Left ventricle myocardium superior (tissue), 1 donor: ENCODE measurements at places on chromosomes 1 and 21. TPM values are rescaled to one million over a fixed set of nuclear protein-coding genes. Genes with fewer than 3 reads are reported as not detected.

Gene RRP1B
- total RNA-seq = 9.9 TPM

Gene RIPPLY3
- not detected for total RNA-seq

Gene FCRL6
- total RNA-seq = 0.82 TPM

Gene SERPINC1
- total RNA-seq = 0.25 TPM

Gene S100A2
- 1.9 TPM for total RNA-seq

Gene AVPR1B
- not detected for total RNA-seq

Gene PLEKHA6
- total RNA-seq = 21.6 TPM

Gene F13B
- not detected for total RNA-seq

DNA sequence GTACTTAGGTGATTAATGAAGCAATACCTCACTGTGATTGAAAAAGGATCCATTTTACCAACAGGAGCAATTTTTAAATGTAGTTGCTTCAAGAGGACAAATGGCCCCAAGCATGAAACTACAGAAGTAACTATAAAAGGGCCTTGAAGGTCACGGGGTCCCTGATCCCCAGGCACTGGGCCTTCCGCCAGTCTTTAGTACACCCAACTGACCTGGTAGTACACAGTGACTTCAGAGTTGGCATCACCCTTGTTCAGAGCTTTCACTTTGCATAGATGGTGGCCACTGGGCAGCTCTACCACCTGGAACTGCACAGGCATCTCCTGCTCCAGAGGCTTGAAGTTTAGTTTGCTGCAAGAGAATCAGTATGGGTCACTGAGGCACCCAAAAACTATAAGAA, 84.3 kb downstream of the NRDC start:
- no peak for DNase-seq

DNA sequence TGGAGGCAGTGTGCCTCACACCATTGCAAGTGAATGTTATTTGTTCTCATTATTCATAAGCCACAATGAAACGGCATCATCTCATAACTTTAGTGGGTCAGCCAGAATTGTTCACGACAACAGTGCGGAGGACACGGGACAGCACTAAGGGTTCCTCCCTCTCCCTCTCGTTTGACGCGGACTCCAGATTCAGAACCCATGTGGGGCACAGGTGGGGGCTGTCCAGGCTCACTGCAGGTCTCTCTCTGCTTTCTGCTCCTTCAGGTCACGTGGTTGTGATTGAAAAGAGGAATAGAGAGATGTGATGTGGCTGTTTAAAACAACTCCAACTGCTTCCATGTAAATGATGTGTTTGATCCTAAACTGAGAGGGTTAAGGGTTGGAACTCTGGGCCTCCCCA, 13.5 kb downstream of the RUNX1 start:
- DNase-seq = no peak

GRCh38 chr1:11602424-11602823, 51.8 kb downstream of the FBXO2 start:
- DNase-seq = no peak

GRCh38 chr1:177953549-177953948, 16.3 kb downstream of the SEC16B start:
- DNase-seq = no peak

GRCh38 chr1:88768816-88769215, 84.7 kb downstream of the PKN2 start:
- DNase-seq = no peak

DNA sequence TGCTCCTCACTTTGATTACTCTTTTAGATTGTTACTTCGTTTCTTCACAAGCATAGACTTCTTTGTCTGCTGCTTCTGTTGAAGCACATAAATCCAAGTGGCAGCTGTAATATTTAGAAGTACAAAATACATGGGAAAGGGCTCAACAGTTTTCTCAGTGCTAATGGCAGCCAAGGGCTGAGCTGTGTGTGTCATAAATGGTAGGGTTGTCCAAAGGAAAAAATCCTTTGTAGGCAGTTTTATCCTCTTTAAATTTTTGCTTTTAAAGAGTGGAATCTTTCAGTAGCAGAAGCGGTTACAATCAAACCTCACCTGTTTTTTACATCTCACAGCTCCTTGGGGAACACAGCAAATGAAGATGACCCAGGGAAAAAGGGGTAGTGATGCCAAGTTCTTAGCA, 650.8 kb downstream of the PLPP3 start:
- DNase-seq = no peak

GRCh38 chr1:187721216-187721615, 892.5 kb downstream of the PLA2G4A start:
- DNase-seq = no peak

DNA sequence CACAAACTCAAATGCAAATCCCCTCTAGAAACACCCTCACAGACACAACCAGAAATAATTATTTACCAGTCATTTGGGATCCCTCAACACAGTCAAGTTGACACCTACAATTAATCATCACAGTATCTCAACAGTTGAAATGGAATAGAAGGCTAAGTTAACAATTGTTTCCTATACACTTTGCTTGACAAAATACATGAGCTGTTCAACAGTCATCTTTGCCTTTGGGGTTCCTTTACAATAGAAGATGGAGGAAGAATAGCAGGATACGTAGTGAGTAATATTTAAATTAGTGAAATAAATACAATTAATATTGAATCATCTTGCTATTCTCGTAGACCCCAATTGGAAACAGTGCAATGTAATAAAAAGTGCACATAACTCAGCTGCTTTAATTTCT, 487.3 kb upstream of the ADAMTS5 start:
- no peak for DNase-seq

DNA sequence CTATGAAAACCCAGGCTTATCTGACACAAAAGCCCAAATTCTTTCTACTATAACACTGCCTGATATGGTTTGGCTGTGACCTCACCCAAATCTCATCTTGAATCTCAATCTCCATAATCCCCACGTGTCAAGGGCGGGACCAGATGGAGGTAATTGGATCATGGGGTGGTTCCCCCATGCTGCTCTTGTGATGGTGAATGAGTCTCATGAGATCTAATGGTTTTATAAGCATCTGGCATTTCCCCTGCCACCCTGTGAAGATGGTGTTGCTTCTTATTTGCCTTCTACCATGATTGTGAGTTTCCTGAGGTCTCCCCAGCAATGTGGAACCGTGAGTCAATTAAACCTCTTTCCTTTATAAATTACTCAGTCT, 123.3 kb upstream of the USP24 start:
- DNase-seq = no peak

- no peak for DNase-seq
Measured at GRCh38 chr1:25467193-25467592, 36.5 kb downstream of the MACO1 start.

DNA sequence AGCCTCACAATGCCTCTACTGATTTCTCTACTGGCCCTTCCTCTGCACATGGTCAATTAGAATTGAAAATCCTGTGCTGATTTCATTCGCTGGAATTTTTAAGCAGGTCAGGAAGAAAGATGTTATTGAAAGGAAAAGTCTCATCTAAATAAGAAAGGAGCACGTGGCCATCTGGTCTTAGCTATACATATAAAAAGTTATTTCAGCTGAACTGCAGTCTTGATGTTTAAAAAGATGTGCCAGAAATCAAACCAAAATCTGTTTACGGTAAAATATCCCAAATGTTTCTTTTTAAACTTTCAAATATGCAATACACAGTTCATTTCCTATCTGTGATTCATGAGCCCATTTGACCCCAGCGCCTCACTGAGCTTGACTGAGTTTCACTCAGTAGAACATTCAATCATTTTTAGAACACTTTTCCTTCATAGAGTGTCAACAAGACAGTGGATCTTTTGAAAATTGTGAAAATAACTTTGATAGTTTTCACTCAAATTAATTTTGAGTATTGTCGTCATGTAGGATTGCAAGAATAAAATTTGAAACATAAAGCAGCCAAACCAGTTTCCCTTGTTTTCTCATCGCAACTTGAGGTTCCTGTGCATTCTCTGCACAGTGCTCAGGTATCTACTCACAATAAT, 293.6 kb downstream of the PTPRC start:
- DNase-seq = no peak

DNA sequence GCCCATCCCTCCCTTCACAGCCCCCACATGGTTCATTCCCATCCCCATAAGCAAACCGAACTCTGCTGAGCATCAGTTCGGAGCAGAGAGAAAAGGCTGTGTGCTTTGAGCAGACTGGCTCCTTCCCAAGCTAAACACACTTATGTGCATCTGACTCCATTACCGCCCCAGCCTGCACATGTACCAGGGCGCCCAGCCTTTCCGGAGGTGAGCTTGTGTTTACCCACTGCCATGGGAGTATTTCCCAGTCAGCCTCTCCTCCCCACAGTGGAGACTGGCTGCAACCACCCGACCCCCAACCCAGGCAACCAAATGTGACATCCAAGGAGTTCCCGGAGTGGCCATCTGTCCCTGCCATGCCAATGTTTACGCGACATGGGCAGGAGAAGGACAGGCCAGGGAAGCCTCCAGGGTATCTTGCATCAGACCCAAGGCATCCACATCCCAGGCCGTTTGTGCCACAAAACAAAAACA, 9.4 kb downstream of the TIAM1 start:
- DNase-seq = no peak

DNA sequence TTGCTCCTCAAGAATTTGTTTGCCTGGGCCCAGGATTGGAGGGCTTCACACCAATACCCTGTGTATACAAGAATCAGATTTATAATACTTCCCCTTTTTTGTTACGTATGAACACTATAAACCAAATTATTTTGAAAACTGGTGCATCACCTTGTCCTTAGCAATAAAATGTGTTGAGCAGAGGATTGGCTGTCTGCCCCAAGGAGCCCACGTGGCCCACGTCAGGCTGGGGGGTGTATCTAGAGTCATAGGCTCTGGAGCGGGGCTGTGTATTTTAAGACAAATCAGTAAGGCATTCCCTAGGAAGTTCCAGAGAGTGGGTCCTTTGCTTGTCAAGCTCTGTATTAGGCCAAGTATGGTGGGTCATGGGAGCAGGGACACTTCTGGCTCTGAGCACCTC, 2.0 kb upstream of the ST3GAL3 start:
- DNase-seq = no peak

- no peak for DNase-seq
Measured at GRCh38 chr1:175665616-175666015, 77.8 kb downstream of the TNR start.

DNA sequence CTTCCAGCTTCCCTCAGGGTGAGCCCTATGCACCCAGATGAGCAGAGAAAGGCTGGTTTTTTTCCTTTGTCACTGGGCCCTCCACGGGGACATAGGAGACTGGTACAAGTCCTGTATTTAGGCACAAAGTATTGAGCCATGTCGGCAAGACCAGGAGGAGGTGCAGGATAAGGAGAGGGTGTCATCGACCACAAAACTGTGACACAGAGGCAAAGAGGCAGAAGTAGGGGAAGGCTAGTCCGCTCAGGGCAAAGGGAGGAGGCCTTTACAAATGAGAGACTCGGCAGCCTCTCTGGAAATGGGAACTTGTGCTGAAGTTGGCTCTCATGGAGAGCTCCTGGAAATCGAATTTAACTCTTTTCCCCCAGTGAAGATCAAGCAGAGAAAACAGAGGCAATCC, 70.7 kb upstream of the CAMK1G start:
- no peak for DNase-seq
